Heart right ventricle (tissue), 16 donors: ENCODE measurements at places on chromosomes 1 and 21. TPM values are rescaled to one million over a fixed set of nuclear protein-coding genes. Genes with fewer than 3 reads are reported as not detected.

GRCh38 chr1:169931795-169932231 lies 38.1 kb upstream of the SCYL3 start:
- H3K27me3 ChIP-seq = no peaks in the 10 kb centered on the region
- no peak overlapping the region for H3K27ac ChIP-seq
- no peak for DNase-seq
- no peak overlapping the region for H3K4me3 ChIP-seq
- peaks cover 13% of the 10 kb centered on the region for H3K4me1 ChIP-seq

GRCh38 chr1:87940421-87940820 lies 611.7 kb downstream of the LMO4 start:
- no peak overlapping the region for H3K27ac ChIP-seq
- no peaks in the 10 kb centered on the region for H3K27me3 ChIP-seq
- no peak overlapping the region for H3K4me3 ChIP-seq
- no peak for DNase-seq

Gene LUZP1
- 40.1 TPM for total RNA-seq

DNA sequence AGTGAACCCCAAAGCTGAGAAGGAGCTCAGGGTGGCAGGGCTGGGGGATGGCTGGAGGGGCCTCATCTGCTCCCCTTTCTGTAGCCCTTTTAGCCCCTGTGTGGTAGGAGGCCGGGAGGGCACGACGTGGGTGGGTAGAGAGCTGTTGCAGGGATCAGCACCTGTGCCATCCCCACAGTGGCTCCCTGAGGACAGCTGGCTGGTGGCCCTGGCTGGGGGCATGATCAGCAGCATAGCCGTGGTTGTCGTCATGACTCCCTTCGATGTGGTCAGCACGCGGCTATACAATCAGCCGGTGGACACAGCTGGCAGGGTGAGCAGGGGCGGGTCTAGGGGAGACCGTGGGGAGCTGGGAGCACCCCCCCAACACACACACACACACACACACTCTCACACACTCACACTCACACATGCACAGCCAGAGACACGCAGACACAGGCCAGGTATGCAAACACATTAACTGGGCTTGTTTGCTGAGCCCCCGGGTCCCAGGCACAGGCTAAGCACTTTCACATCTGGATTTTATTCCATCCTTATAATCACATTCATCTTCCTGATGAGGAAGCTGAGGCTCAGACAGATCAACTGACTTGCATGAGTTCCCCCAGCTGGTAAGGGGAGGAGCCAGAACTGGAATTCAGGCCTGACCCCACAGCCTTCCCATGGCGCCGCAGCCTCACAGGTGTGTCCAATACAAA lies 2.5 kb downstream of the SLC25A34 start:
- H3K4me1 ChIP-seq = peaks cover 41% of the 10 kb centered on the region
- H3K27ac ChIP-seq = no peak overlapping the region
- no peak for DNase-seq
- no peaks in the 10 kb centered on the region for H3K27me3 ChIP-seq
- H3K36me3 ChIP-seq = peaks cover 23% of the 10 kb centered on the region

Gene CRNN
- not detected for total RNA-seq

- DNase-seq = no peak
- no peaks in the 10 kb centered on the region for H3K4me1 ChIP-seq
- no peak overlapping the region for H3K27ac ChIP-seq
- H3K36me3 ChIP-seq = no peaks in the 10 kb centered on the region
- H3K27me3 ChIP-seq = no peaks in the 10 kb centered on the region
Measured at GRCh38 chr1:233946724-233947123, 42.2 kb downstream of the SLC35F3 start.

GRCh38 chr1:48940962-48941732 lies 164.5 kb upstream of the BEND5 start:
- H3K36me3 ChIP-seq = no peaks in the 10 kb centered on the region
- H3K27me3 ChIP-seq = no peaks in the 10 kb centered on the region
- no peak overlapping the region for H3K27ac ChIP-seq

DNA sequence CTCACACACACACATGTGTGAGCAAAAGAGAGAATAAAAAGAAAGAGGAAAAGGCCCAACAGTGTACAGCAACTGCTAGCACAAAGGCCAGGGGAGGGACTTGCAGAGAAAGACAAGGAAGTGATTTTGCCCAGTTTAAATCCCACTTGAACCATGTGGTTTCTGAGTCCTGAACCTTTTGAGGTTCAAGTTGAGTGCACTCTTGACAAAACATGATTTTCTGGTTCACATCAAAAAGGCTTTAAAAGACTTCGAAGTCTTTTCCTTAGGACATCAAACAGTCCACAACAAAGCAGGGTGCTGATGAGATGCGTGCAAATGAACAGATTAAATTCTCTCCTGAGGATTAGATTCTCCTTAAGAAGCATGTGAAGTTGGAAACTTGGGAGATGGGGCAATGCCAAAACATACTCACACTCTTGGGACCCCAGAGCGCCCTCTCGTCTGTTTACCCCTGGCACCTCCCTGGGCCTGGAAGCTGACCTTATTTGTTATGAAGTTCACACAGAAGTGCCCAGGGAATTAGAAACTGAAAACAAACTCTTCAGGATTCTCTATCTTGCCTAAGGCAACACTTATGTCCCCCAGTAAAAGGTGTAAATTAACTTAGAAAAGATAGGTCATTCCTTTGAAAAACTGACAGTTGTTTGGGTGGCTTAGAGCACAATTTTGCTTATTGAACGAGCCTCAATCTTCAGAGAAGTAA lies 31.5 kb downstream of the RNF220 start:
- no peak overlapping the region for H3K4me3 ChIP-seq
- no peaks in the 10 kb centered on the region for H3K4me1 ChIP-seq
- no peaks in the 10 kb centered on the region for H3K27me3 ChIP-seq
- no peak overlapping the region for H3K27ac ChIP-seq
